ENCODE measurements at places on chromosomes 3 and 15.

DNA sequence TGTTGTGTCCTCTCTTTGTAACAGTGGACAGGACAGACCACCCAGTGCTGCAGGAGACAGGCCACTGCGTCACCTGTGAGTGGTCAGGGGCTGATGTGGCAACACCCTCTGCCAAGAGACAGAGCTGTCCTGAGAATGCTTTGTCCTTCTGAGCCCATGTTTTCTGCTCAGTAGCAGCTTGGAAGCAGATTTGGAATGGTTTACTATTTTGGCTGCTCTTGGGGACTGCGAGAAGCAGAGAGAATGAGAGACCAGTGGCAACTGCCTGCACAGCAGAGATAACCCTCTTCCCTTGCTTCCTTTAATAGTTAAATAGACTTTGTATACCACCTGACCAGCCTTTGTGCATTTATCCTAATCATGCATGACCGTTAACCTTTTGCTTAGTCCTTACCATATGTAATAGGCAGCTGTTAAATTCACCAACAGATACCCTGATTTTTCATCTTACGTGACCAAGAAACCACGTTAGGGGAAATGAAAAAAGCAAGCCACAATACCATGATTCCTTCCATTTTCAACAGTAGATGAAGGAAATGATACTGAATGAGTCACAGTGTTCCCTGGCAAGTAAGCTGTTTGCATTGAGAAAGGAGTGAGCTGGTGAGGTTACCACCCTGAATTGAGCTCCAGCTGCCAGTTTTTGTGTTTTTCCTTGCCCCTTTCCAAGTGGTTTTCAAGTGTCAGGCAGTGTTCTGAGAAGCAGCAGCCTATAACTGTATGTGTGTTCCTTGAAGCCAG is 35.5 kb downstream of the B3GALNT1 start:
- DNase-seq, result no peak

DNA sequence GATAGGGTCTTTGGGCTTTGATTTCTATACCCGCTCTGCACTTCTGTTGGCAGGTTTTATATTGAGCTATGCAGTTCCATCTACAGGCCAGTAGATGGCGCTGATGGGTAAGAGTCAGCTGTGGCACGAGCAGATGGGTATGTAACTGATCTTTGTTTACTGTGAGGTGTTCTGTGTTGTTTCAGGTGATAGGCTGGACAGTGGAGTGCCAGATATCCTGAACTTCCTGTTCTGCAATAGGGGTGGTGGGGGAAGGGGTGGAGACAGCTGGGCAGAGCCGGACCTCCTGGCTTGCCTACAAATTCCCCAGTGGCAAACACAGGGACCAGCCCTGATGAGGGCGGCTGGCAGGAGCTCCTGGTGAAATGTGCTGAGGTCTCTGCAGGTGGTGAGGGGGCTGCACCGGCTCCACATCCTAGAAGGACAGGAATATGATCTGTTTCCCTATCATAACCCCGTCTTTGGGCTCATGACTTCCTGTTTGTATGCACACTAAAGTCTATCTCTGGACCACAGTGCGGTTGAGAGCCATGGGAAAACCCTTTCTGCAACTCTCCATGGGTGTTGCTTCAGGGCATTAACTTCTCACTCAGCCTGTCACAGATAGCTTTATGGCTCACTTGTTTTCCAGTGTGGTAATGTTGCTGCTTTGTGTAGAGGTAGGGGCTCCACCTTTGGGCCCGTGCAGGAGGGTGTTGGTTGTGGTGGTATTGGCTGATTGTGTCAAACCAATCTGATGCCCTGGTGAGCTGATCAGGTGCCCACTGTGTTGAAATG is 13.4 kb upstream of the FAM98B start:
- DNase-seq, result peak; percentile 57

DNA sequence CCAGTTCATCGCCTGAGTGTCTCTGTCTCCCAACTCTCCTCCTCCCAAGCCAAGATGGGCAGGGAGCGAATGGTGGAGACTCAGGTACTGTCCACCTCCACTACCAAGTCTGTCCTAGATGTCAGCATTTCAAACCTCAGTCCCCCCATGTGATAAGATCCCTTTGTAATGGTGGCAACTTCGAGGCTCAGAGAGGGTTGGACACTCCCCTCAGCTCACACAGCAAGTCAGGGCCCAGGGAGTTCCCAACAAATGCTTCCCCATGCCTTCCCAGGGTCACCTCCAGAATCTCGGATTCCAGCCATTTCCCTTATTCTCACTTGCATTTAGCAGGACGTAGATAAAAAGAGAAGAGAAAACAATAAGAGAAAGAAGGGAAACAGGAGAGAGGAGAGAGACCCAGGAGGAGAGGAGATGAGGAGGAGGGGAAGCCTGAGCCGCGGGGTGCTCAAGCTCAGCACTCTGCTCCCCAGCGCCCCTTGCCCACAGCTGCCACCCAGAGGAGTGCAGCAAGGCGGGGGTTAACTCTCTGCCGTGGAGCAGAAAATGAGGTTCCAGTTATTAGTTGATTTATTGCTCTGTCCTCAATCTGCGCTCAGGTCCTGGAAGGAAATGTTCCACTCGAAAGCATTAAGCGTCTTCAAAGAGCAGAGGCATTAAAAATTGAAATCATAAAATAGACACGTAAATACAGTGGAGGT is 84.1 kb upstream of the LINGO1 start:
- DNase-seq, result no peak

GRCh38 chr15:77009646-77010311 is 14.9 kb downstream of the PSTPIP1 start:
- no peak for DNase-seq

DNA sequence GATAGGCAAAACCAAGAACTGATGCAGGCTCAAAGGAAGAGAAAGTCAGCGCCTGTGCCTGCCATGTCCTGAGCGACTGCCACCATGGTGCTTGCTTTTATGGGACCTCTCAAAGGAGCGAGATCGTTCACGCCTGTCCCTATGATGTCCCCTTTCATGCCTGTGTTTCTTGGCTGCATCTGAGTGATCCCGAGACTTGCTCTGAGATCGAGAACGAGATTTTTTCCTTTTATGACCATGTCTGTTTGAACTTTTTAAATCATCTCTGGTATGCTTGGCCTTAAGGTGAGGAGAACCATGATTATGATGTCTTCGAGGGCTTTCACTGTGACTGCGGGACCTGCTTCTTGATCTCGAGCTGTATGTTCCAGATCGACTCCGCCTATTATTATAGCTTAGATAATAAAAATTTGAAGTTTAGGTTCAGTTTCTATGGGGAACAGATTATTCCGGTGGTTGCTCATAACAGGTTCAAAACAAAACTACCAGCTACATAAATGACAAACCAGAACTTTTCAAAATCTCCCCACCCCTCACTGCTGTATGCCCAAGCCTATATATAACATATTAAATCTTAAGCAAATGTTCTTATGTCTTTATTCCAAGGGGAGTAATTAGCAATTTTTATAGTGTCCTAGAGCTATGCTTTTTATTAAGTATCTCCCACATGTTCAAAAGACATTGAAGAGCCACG is 11.6 kb downstream of the CCNL1 start:
- no peak for DNase-seq

DNA sequence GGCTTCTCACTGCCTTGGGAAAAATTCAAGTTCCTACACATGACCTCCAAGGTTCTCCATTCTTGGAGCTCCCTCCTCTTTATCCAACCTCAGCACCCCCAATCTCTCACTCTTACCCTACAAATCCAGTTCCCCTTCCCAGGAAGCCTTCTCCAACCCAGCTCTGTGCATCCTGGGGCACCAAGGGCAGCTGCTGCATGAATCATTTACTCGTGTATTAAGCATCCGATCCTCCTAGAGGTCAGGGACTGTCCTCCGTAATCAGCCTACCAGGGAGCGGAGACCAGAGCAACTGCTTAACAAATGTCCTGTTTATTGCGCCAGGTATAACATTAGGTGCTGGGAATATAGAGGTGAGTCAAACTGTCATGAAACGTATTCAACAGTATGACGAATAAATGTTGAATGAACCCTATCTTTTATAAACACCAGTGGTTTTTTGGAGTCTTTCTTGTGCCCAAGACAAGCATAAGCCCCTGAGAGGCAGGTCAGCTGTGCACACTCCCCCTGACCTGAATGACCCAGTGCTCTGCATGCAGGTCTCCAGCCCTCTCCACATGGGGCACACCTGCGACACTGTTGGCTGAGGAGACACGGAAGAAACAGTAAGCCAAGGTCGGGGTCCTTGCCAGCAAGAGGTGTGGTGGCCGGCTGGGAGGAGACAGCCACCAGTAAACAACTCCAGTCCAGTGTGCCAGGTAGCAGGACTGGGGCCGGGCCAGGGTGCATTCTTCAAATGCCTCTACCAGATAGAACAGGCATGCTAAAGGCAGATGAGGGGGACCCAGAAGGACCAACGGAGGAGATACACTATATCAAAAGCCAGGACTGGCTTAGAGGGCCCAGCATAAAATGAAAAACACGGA is 27.6 kb downstream of the ANP32A start:
- DNase-seq, result no peak

- DNase-seq, result no peak
These were observed 269.0 kb downstream of the NSUN3 start for GRCh38 chr3:94331831-94332230.

DNA sequence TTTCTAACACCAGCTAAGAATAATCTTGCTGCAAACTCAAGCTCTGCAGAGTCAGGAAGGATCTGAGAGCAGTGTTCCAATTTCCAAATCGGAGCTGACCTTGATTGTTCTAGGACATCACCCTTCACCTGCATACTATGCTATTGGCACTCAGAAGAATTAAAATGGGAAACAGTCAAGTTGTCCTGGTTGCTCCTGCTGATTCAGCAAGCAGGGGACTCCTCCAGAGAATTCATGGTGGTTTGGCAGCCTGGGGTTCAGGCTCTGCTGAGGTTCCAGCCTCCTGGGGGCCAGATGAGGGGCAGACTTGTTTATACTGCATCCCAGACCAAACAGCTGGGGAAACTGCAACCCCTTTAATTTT is 213.7 kb upstream of the ADAMTS9 start:
- no peak for DNase-seq

DNA sequence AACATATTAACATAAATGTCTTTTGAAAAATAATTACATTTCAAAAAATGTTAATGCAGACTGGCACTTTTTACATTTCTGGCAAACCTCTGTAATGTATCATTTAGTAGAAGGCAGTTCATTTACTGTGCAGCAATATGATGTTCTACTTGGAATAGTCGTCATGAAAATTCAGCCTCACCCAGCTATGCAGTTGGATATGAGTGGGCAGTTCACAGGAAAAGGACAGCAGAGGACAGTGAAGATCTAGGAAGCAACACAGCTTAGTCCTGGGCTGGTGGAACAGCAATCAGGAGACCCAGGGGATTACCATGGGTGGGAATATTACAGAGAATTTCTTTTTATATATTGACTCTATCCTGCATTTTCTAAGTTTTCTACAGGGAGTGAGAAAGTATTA is 63.6 kb downstream of the ANO10 start:
- DNase-seq, result no peak

DNA sequence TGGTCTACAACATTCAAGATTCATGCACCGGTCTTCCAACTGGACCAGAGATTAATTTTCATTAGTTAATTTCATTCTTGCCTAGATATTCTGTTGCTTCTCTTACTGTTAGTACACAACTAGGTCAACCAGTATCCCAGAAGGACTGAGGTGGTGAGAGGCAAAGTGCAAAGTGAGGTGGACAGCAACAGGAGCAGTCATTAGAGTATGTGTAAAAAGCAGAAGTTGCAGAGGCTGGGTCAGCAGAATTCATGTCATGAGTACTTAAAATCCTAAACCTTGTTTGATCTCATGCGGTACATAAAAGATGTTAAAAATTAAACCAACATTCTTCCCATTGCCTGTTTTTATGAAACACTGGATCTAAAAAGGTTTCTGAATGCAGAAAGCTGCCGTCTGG is 46.7 kb downstream of the PARP14 start:
- no peak for DNase-seq

DNA sequence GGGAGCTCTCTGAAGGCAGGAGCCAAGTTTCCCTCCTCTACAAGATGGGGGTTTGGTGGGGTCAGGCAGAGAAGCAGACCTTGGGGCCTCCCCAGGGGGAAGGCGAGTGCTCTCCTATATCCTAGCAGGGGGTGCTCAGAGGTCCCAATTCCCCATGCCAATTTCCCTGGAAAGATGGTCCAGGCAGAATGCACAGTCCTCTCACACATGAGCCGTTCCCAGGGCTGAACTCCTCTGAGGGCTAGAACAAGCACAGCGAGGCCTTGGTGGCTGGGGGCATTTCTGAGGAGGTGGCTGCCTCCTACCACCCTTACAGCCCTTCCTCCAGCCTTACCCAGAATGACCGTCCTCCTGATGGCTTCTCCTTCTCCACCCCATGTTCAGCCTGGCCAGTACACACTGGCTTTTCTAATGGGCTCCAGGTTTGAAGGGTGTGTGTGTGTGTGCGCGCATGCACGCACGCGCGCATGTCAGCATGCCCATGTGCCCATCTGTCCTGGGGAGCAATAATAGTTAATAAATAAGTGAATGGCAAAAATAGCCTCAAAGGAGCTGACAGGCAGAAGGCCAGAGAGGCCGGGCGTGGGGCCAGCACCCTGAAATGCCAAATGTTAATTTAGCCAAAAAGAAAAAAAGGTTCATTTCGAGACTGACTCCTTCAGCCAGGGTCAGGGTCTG is 24.4 kb downstream of the ADCY5 start:
- no peak for DNase-seq

DNA sequence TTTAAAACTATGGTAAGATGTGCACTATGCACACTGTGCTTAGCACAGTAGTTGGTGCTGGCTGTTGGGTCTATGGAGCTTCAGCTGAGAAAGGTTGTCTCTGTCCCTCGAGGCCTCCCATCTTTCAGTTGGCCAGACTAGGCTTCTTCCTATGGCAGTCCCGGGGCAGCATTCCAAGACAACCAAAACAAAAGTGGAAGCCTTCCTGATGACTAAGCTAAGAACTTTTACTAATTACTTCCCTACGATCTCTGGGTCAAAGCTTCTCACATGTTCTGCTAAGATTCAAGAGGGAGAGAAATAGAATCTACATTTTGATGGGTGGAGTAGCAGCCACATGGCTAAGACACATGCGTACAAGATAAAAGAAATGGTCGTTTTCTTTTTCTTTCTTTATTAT is 342.8 kb downstream of the TUSC7 start:
- DNase-seq, result no peak

DNA sequence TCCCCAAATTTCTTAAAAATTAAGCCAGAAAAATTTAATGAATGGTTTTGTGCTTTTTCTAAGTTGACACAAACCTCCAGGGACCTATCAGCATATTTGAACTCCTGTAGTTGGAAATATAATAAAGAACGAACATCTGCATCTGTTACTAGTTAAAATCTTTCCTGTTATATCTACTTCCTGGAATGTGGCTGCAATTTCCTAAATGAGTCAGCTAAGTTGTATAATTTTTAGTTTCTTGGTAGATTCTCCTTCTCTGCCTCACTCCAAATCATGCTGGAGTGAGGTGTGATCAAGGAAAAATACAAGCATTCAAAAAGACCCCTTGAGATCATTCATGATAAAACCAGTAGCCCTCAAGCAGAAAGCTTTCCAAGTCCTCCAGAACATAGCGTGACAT is 106.2 kb upstream of the MCTP2 start:
- no peak for DNase-seq

DNA sequence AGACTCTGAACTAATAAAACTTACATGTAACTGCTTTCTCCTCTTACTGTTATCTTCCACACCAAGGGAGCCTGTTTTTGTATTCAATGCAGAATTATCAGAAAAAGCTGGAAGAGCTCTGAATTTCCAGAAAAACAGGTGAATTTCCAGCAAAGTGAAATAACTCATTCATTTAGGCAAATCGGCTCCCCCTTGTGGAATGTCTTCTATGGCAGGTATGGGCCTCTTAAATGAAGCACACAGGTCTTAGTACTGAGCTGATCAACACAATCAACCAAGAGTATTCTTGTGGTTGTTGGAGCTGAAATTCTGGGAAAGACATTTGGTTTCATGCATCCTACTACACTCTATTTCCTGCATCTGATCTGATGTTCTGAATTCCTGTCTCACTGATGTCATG is 31.0 kb upstream of the PTPRG start:
- DNase-seq, result no peak

All from CD4-positive, alpha-beta T cell treated with Interleukin-6 at 100 ng/mL for 8 hours (primary cell).